ENCODE measurements at places on chromosomes 2 and 18.

- DNase-seq = no peak
These were observed 55.3 kb upstream of the LAPTM4A start for GRCh38 chr2:20106746-20107145.

- DNase-seq = no peak
These were observed 24.8 kb upstream of the TFCP2L1 start for GRCh38 chr2:121309801-121310200.

DNA sequence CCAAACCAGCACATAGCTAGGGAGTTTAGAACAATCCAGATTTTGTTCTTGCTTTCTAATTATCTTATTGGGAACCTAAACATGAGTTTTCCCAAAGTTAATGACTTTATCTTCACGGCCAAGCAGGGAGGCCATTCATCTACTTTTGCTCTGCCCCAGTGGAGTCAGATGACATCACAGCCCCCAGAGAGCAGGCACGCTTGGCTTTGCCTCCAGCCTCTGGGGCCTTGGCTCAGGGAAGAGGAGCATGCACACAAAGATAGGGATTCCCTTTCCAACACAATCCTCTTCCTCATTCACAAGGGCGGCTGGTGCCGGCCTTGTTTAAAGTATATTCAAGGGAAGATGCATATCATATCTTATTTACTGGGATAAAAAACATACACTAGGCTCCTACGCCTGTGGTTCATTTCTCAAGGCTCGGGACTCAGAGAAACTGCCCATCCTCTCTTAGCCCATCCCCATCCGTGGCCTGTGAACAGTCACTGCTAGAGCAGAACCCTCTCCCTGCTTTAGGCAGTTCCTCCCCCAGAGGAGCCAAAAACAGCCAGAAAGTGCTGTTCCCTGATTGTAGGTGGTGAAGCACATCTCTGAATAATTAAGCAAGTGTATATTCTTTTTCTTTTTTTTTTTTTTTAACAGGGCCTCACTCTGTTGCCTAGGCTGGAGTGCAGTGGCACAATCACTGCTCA, 21.2 kb downstream of the TGFA start:
- no peak for DNase-seq

DNA sequence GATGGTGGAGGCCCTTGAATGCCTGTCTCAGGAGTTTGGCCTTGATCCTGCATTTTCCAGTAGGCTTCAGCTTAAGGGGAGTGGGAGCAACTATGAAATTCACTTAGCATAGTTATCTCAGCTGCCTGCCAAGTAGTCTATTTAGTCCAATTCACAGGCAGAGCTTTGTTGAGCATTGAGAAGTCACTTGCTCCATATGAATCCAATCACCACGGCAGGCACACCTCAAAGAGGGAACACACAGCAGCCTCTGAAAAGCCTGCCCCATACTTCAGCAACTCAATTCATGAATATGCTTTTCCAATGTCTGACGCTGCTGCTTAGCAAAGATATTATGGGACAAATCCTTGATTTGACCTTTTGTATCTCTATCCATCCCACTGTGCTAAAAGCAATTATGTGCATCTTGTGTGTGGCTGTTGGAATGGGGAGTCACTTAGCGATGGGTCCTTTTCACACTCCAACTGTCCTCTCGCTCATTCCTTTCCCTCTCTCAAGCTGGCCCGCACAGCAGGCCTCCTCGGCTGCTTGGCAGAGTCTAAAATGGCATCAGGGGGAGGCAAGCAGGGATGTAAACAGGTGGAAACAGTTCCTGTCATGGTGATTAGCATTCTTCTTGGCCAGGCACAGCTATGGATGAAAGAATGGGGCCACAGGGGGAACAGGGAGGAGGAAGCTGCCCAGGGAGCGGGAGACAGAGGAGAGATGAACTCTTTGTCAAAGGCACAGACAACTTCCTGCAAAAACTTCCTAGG, 56.0 kb upstream of the LRPPRC start:
- DNase-seq = no peak

DNA sequence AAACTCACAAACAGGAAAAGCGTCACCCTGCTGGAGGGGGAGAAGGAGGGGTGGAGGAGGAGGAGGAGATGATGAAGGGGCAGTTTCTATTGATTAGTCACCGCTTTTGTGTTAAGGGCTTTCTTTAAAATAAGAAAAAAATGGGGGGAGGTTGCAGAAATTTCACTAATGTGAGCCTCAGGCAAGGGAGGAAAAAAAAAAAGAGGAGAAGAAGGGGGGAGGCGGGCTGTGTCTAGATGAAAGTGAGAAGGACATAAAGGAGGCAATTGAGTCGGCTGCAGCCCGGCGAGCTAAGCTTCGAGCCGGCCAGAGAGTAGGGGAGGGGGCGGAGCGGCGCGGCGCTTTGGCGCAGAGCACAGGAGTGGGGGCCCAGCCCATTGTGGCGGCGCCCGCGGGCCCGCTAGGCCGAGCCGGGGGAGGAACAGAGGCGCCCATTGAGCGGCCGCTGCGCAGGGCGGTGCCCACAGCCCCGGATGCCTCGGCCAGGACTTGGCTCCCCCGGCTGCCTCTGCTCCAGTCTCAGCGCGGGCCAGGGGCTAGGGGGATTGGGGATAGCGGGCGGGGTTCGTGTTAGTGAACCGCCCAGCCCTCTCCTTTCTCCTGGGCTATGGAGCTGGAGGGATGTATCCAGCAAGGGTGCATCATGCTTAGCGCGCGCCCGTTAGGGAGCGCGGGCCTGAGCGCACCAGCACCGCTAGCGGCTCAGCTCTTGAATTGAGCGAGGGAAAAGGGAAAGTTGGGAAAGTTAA, 7.9 kb downstream of the PAX3 start:
- no peak for DNase-seq

DNA sequence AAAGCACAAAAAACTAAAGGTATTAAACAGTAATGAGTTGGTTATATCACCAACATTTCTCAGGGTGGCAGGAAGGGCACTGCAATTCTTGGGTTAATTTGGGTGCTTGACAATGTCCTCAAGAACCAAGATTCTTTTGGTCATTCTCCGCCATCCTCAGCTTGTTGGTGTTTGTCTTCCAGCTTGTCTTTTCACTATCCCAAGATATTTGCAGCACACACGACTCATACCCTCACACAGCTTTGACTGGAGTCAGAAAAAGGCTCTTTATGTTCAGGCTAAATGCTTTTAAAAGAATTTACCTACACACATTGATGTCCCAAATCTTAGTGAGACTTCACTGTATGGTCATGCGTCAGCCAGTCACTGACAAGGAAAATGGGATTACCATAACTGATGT, 12.5 kb downstream of the GREB1L start:
- no peak for DNase-seq

DNA sequence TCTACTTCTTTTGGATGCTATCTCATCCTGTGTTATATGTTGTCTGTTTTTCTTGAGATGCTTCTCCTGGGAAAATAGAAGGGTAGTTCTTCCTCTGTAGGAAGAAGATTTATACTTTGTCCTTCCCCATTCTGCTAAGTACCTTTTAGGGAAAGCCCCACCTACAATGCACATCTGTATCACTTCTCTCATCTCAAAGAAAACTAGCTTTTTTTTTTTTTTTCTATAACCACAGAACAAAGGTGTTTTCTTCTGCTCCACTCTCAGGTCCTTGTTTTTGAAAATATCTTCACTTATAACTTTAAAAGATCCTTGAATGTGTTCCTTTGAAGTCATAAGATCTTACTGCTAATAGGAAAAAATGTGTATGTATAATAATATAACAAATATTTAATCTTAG, 30.8 kb downstream of the CCDC150 start:
- DNase-seq = no peak

DNA sequence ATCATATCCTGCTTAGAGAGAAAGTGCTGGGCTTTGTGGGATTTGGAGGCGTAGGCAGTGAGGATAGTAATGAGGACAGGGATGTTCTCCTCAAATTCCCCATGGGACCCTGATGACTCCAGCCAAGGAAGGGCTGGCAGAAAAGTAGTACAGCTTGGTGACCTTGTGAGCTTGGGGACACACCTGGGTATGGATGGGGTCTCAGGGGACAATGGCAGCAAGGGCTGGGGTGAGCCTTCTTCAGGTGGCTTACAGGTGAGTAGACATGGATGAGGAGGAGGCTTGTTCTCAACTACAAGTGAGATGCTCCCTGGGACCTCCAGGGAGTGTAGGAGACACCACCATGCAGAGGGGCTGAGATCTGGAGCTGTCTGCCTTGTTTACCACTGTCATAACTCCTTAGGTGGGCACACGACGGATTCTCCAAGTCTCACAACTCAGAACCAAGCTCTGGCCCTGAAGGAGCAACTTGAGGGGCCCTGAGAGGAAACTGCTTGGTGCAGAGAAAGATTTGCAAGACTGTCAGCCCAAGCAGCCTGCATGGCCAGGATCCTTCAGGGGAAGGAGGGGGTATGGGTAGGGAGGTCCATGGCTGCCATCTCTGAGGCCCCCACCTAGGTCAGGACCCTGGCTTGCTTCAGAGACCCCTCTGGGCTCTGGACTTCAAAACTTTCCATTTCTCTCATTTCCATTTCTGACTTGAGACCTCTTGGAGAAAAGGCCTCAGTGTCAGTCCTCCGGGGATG, 262.8 kb downstream of the DYSF start:
- DNase-seq = no peak

DNA sequence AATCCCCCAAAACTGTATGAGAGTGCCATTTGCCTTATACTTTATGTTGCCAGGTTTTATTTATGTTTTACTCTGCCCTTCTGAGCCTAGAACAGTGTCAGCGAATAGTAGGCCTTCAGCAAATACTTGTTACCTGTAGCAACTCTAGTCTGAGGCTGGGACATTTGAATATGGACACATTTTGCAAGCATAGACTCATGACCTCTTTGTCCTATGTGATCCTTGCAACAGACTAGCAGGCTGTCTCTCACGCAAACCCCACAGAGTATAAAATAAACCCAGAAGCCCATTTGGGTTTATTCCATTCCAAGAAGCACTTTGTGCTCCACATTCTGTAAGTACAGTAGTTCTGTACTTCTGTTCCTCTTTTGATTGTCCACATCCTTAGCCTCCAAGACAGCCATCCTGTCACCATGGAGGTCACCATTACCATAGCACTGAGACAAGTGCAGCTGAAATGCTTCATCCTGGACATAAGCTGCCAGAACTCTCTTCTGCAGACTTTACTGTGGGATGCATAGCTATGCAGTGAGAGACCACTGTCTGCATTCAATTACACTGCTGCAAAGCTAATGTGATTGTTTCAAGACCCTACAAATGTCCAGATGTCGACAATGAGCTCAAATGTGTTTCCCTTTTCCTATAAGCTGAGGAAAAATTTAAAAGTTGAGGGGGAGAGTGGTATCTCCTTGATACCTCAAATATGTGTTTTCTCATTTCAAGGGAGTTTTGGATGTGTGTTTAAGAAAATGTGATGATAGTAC, 425.7 kb downstream of the PID1 start:
- no peak for DNase-seq

- DNase-seq = no peak
These were observed 43.1 kb upstream of the SELENOI start for GRCh38 chr2:26302846-26303245.

- no peak for DNase-seq
These were observed 318.1 kb downstream of the PARD3B start for GRCh38 chr2:204863336-204863735.

DNA sequence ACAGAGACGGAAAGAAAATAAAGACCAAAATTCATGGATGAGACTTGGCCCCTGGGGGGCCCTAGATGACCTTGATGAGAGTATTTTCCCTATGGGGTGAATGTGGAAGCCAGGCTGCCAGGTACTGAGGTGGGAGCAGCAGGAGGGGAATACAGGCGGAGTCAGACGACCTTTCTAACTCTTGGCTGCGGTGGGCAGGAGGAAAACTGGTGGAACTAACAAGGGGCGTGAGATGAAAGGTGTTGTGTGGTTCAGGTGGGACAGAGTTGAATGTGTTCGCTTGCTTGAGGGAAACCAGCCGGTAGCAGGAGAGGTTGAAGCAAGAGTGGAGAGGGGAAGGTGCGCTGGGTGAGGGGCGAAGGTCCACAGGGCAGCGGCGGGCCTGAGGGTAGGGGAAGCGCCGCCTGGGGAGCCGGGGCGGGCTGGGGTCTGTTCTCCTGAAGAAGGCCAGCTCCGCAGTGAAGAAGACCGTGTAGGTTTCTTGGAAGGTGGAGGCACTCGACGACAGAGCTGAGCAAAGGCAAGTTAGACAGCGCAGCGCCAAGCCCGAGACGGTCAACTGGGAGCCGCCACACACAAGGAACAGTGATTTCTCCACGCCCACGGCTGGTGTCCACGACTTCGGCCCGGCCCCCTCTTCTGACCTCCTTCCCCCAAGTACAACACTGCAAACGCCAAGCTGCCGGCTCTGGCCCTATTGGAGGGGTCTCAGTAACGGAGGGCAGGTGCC, 61.7 kb downstream of the GNAL start:
- DNase-seq = no peak

- peak; percentile 53 for DNase-seq
These were observed 119.8 kb downstream of the PRKCE start for GRCh38 chr2:45771261-45771660.

GRCh38 chr2:40208463-40208862, 243.4 kb downstream of the SLC8A1 start:
- DNase-seq = no peak

DNA sequence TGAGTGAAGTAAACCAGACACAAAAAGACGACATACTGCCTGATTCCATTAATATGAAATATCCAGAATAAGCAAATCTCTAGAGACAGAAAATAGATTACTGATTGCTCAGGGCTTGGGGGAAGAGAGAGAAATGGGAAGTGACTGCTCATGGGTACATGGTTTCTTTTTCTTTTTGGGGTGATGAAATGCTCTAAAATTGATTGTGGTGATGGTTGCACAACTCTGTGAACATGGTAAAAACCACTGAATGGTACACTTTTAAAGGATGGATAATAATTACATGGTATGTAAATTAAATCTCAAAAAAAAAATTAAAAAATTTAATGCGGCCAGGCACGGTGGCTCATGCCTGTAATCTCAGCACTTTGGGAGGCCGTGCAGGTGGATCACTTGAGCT, 39.3 kb downstream of the RPL31 start:
- no peak for DNase-seq

- no peak for DNase-seq
These were observed 36.3 kb downstream of the ST8SIA5 start for GRCh38 chr18:46720521-46720920.

DNA sequence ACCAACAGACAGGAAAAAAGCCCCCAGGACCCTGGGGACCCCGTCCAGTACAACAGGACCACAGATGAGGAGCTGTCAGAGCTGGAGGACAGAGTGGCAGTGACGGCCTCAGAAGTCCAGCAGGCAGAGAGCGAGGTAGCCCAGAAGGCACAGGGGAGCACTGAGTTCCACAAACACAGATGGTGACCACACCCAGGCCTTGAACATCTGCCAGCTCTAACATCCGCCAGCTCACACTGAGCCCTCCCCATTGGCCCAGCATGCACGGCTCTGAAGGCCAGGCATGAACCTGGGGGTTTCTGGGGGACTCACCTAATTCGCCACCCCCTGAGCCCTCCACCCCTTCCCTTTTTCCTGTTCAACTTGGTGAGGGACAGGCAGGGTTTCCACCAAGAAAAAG, 25.6 kb upstream of the PRLH start:
- no peak for DNase-seq

DNA sequence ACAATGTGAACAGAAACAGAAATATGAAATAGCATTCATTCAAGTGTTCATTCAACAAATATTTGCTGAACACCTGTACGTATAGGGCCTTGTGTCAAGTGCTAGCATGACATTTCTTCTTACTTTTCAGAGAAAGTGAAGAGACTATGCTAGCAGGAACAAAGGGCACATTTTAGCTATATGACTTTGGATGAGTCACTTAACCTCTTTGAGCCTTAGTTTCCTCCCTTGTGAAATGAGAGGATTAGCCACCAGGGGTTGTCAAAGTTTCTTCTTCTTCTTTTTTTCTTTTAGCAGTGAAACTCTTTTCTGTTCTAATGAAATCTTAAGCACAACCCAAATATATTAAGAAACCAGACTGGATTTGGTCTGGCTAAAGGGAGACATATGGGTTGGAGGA, 53.1 kb downstream of the FIGN start:
- DNase-seq = no peak
